ENCODE measurements at places on chromosomes 1 and 21. TPM values are rescaled to one million over a fixed set of nuclear protein-coding genes. Genes with fewer than 3 reads are reported as not detected.

DNA sequence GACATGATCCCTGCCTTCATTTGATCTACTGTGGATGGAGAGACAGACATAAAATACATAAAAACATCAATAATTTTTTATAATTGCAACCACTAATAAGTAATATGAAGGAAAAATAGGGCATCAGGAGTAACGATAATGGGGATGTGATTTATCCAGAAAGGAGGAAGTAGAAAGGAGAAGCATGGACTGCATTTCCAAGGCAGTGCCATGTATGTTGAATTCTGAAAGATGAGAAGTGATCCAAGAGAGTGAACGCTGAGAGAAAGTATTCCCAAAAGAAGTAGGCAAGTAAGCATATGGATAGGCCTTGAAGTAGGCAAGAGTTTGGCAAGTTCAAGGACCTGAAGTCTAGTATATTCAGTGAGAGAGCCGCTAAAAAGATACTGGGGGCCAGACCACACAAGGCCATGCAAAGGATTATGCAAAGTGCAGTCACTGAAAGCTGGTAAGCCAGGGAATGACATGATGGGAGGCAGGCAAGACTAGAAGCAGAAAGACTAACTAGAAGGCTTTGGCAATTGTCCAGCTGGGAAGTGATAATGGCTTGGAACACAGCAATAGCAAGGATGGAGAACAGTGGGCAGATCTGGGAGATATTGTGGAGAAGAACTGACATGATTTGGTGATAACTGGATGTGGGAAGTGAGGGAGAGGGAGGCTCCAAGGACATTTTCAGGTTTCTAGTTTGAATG, 85.9 kb downstream of the TM2D1 start:
- H3K4me1 ChIP-seq = no peaks in the 10 kb centered on the region
- H3K27me3 ChIP-seq = no peaks in the 10 kb centered on the region
- no peak overlapping the region for H3K27ac ChIP-seq
- H3K36me3 ChIP-seq = no peaks in the 10 kb centered on the region

DNA sequence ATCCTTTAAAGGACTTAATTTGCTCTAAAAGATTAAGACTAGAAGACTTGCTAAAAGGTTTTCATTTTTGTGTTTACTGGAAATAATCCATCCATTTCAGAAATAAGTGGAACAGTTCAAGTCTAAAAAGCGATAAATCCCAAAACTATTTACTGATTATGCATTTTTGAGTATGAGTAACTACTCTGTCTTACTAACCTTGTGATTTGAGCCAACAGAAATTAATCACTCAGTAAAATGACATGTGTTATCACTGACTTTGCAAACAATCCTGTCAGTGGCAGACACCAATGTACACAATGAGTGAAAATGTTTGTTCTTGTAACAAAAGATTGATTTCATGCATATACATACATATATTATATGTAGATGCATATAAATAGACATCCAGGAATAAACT, 218.0 kb downstream of the DENND1B start:
- no peaks in the 10 kb centered on the region for H3K36me3 ChIP-seq
- no peak for DNase-seq
- H3K4me1 ChIP-seq = no peaks in the 10 kb centered on the region
- H3K27me3 ChIP-seq = no peaks in the 10 kb centered on the region
- H3K4me3 ChIP-seq = no peak overlapping the region

GRCh38 chr1:12194666-12195216, 27.9 kb downstream of the TNFRSF1B start:
- no peaks in the 10 kb centered on the region for H3K36me3 ChIP-seq
- H3K27me3 ChIP-seq = peaks cover 7% of the 10 kb centered on the region
- peaks cover 2% of the 10 kb centered on the region for H3K4me1 ChIP-seq
- no peak overlapping the region for H3K27ac ChIP-seq
- no peak overlapping the region for H3K4me3 ChIP-seq

DNA sequence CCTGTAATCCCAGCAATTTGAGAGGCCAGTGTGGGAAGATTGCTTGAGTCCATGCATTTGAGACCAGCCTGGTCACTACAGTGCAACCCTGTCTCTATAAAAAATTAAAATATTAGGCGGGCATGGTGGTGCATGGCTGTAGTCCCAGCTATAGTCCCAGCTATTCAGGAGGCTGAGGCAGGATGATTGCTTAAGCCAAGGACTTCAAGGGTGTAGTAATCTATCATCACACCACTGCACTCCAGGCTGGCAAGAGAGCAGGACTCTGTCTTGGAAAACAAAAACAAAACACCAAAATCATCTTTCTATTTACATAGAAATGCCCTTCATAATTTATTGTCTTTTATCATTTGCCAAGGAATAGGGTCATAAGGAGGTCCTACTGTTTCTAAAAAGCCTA, 1274.1 kb upstream of the NCAM2 start:
- peaks cover 4% of the 10 kb centered on the region for H3K36me3 ChIP-seq
- DNase-seq = no peak
- no peaks in the 10 kb centered on the region for H3K27me3 ChIP-seq
- no peaks in the 10 kb centered on the region for H3K4me1 ChIP-seq

GRCh38 chr1:64161357-64161941, 42.0 kb upstream of the UBE2U start:
- DNase-seq = no peak
- no peaks in the 10 kb centered on the region for H3K27me3 ChIP-seq
- H3K27ac ChIP-seq = peak overlapping the region; percentile 50
- H3K36me3 ChIP-seq = no peaks in the 10 kb centered on the region
- peaks cover 15% of the 10 kb centered on the region for H3K4me1 ChIP-seq
- no peak overlapping the region for H3K4me3 ChIP-seq

- no peak overlapping the region for H3K27ac ChIP-seq
- peaks cover 4% of the 10 kb centered on the region for H3K27me3 ChIP-seq
- no peak for DNase-seq
- no peaks in the 10 kb centered on the region for H3K36me3 ChIP-seq
These were observed 34.8 kb downstream of the L1TD1 start for GRCh38 chr1:62229468-62229867.

FCGR3A gene
- not detected for total RNA-seq

KRTAP19-3 gene
- not detected for total RNA-seq

Measured in glutamatergic neuron (in vitro differentiated cells).